A549 treated with Hydrocortisone at 1 μM for 4 hours (cell line): ENCODE measurements at places on chromosomes 3 and 15. TPM values are rescaled to one million over a fixed set of nuclear protein-coding genes. Genes with fewer than 3 reads are reported as not detected.

Gene INKA1
- 1.7 to 2.8 TPM (median 2.4 TPM) in 5 replicates for total RNA-seq

Gene TRPM1
- total RNA-seq, result not detected in 5 replicates

Gene GASK1A
- not detected in 5 replicates for total RNA-seq

Gene MRPL3
- total RNA-seq, result 88.5 to 117 TPM (median 91.7 TPM) in 5 replicates

Gene CHRFAM7A
- 5.2 to 7.9 TPM (median 7.1 TPM) in 5 replicates for total RNA-seq

Gene PLSCR5
- total RNA-seq, result not detected in 5 replicates

Gene CHDH
- 2.0 to 3.1 TPM (median 2.4 TPM) in 5 replicates for total RNA-seq

Gene GP9
- not detected in 5 replicates for total RNA-seq

Gene PRICKLE2
- total RNA-seq, result 2.4 to 3.3 TPM (median 2.6 TPM) in 5 replicates

Gene FANCD2OS
- total RNA-seq, result not detected in 5 replicates

Gene CFAP91
- 0.09 to 0.62 TPM (median 0.21 TPM) in 5 replicates for total RNA-seq

Gene SERF2
- total RNA-seq, result 380 to 723 TPM (median 669 TPM) in 5 replicates

Gene TWF2
- 59.1 to 71.2 TPM (median 66.9 TPM) in 5 replicates for total RNA-seq

Gene EPHA3
- total RNA-seq, result not detected in 5 replicates

Gene BMF
- 1.2 to 1.6 TPM (median 1.5 TPM) in 5 replicates for total RNA-seq

Gene EIF4E3
- 3.1 to 4.4 TPM (median 4.0 TPM) in 5 replicates for total RNA-seq

Gene GPR160
- 1.4 to 1.9 TPM (median 1.6 TPM) in 5 replicates for total RNA-seq

Gene GATM
- total RNA-seq, result 1.8 to 3.2 TPM (median 2.4 TPM) in 5 replicates

Gene FOXL2
- 3.3 to 5.0 TPM (median 4.3 TPM) in 5 replicates for total RNA-seq

Gene GOLGA8A
- total RNA-seq, result 5.3 to 8.8 TPM (median 7.7 TPM) in 5 replicates

Gene CCNB2
- 93.6 to 104 TPM (median 95.4 TPM) in 5 replicates for total RNA-seq

Gene DAZL
- total RNA-seq, result not detected in 5 replicates

Gene ARHGEF26
- total RNA-seq, result 8.0 to 11.2 TPM (median 9.7 TPM) in 5 replicates

Gene LIPC
- 0.07 to 0.17 TPM (median 0.12 TPM) in 5 replicates for total RNA-seq

Gene CFAP161
- not detected in 5 replicates for total RNA-seq

Gene B3GALNT1
- 0.10 to 0.27 TPM (median 0.23 TPM) in 5 replicates for total RNA-seq

Gene ZNF80
- total RNA-seq, result not detected in 5 replicates

Gene ANKRD63
- total RNA-seq, result 0.24 to 0.59 TPM (median 0.35 TPM) in 5 replicates

Gene CDCP1
- 7.4 to 10.0 TPM (median 7.8 TPM) in 5 replicates for total RNA-seq

Gene RIOX2
- 29.3 to 37.5 TPM (median 30.9 TPM) in 5 replicates for total RNA-seq

Gene FSIP1
- 0.53 to 1.6 TPM (median 0.95 TPM) in 5 replicates for total RNA-seq

Gene ZSCAN2
- total RNA-seq, result 11.9 to 14.6 TPM (median 13.1 TPM) in 5 replicates

Gene COL6A6
- not detected in 5 replicates for total RNA-seq

Gene PARP15
- total RNA-seq, result not detected in 5 replicates

Gene TMC3
- not detected in 5 replicates for total RNA-seq

Gene ZCWPW2
- 0.25 TPM in 1 of 5 replicates, not detected in the others for total RNA-seq

Gene TM4SF1
- 948 to 1,744 TPM (median 1,223 TPM) in 5 replicates for total RNA-seq

Gene ALDH1L1
- total RNA-seq, result 0.12 to 0.30 TPM (median 0.21 TPM) in 5 replicates

Gene HIGD2B
- total RNA-seq, result not detected in 5 replicates

Gene SST
- total RNA-seq, result not detected in 5 replicates

Gene GOLGA8J
- 0.16 TPM in 1 of 5 replicates, not detected in the others for total RNA-seq

Gene SLC9C1
- total RNA-seq, result not detected in 5 replicates

Gene ERICH6
- total RNA-seq, result 0.07 TPM in 1 of 5 replicates, not detected in the others

Gene LRRC31
- total RNA-seq, result not detected in 5 replicates

Gene AADACL2
- not detected in 5 replicates for total RNA-seq

Gene CASR
- not detected in 5 replicates for total RNA-seq

Gene ZWILCH
- 32.2 to 39.2 TPM (median 35.5 TPM) in 5 replicates for total RNA-seq

Gene CELF6
- total RNA-seq, result 0.10 to 0.20 TPM (median 0.13 TPM) in 5 replicates

Gene CAMKV
- total RNA-seq, result 0.18 to 0.35 TPM (median 0.24 TPM) in 5 replicates

Gene TTC21A
- 1.9 to 2.3 TPM (median 2.3 TPM) in 5 replicates for total RNA-seq

Gene TFG
- 137 to 148 TPM (median 146 TPM) in 5 replicates for total RNA-seq

Gene PPP1R2
- 14.1 to 19.3 TPM (median 15.7 TPM) in 5 replicates for total RNA-seq
